ENCODE measurements at places on chromosomes 4 and X.

- DNase-seq, result no peak
Observed at GRCh38 chr4:124632439-124632838, 80.1 kb downstream of the ANKRD50 start.

DNA sequence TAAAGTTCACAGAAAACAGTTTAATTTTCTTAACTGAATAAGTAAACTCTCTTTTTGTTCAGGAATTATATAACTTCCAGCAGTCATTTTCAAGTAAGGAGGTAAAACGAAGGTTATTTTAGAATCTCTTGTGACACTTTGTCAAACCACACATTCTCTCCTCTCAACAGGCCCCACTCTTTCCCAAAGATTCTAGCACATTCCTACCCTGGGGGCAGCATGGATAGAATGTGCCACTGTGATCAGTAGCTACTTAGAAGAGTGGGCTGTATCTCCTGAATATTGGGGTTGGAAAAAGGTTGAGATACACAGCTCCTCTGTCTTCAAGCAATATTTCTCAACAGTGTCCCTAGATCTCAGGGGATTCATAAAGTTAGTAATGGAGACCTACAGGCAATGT is 157.6 kb downstream of the EMCN start:
- no peak for DNase-seq

GRCh38 chr4:76090241-76090691 is 15.8 kb downstream of the ART3 start:
- peak; percentile 68 for DNase-seq

DNA sequence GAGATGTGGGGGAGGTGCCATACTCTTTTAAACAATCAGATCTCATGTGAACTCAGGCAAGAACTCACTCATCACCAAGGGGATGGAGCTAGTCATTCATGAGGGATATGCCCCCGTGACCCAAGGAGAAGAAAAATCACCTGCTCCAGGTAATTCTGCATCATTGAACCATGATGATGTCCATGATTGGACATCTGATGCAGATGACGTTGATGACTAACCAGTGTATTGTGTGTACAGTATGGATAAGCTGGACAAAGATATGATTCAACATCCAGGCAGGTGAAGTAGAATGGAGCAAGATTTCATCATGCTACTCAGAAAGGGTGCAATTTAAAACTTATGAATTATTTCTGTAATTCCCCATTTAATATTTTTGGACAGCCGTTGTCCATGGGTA is 286.4 kb upstream of the SMIM31 start:
- no peak for DNase-seq

GRCh38 chrX:135185795-135186443 is 14.7 kb upstream of the CT55 start:
- peak; percentile 27 for DNase-seq

- peak; percentile 39 for DNase-seq
Observed at GRCh38 chrX:136710325-136710951, 62.5 kb downstream of the CD40LG start.

DNA sequence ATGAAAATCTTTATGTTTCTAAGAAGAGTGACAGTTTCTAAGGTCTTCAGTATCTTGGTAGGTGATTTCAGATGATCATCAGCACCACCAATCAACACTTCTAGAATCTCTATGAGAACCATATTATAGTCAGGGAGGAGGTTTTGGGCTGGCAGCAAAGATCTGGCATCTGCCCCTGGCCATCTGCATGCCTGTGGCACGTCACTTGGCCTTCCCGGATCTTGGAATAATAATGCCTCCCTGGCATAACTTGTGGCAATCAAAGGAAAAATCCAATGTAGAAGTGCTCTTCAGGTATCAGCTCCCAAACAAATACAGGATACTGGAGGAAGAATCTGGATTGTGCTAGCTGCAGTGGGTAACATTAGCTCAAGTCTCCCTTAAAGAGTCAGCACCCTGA is 57.3 kb downstream of the RASL11B start:
- no peak for DNase-seq

GRCh38 chr4:170047771-170048354 is 21.7 kb upstream of the MFAP3L start:
- peak; percentile 42 for DNase-seq

GRCh38 chr4:43360296-43360695 is 467.8 kb downstream of the GRXCR1 start:
- no peak for DNase-seq

DNA sequence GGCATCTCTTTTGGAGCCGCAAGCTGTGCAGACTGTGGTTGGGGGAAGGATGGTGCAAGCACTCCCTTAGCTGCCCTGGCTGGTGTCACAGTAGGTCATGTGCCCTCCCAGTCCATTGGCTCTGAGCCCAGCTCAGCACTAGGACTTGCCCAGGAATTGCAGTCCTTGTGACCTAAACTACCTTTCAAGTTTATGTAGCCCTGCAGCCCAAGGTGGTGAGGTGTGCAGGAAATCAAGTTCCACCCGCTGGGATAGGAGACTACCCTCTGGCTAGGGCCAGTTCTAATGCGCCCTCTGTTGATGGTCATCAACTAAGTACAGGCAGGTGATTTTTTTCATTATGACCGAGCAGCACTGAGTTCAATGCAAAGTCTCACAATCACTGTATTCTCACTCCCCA is 335.2 kb downstream of the UBE2NL start:
- no peak for DNase-seq

- DNase-seq, result no peak
Observed at GRCh38 chrX:48966796-48967579, 4.7 kb downstream of the KCND1 start.

- peak; percentile 61 for DNase-seq
Observed at GRCh38 chr4:2441393-2442174, 22.8 kb downstream of the CFAP99 start.

- DNase-seq, result no peak
Observed at GRCh38 chr4:19831644-19832285, 419.9 kb upstream of the SLIT2 start.

DNA sequence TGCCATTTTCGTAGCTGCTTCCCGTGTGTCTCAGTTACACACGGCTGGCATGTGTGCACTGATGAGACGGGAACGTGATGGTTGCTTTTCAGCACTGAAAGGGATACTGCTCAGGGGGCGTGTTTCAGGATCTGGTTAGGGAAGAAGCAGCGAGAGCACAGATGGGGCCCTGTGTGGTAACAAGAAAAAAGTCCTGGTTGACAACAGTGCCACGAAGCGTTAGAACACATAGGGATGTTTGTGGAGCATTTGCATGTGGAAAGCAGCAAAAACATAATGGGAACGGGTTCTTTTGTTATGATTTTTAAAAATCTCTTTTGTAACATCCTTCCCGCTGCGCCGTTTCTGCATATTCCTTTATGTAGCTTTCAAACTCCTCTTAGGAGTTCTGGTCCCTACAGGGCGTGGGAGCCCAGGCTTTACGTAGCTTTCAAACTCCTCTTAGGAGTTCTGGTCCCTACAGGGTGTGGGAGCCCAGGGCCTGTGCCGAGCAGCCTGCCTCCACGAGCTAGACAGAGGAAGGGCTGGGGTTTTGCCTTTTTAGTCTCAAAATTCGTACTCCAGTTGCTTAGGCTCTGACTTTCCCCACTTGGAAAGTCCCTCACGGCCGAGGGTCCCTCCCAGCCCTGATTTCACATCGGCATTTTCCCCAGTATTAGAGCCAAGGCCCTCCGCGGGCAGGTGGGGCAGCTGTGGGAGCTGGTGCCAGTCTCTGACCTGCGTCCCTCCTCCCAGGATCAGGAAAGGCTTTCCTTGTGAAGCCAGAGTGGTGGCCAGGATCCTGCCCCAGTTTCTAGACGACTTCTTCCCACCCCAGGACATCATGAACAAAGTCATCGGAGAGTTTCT is 11.0 kb upstream of the MSANTD1 start:
- DNase-seq, result no peak

GRCh38 chr4:98352396-98352795 is 91.2 kb downstream of the RAP1GDS1 start:
- no peak for DNase-seq

DNA sequence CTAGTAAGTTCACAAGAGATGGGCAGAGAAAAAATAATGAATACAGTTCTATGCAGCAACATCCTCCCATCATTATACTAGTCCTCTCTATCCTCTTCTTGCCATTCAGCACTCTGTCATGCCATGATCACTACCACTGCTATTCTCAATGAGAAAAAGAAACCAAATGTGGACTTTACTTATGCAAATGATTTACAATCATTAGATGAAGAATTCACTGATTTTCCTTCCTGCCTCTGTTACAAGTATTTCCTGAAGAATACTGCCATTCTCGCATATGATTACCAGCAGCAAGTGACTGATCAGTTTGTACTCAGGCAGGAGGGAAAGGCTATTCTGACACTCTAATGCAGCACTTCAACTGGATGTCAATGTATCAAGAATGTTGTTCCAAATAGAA is 50.3 kb downstream of the WDFY3 start:
- DNase-seq, result no peak

GRCh38 chr4:148961526-148961925 is 519.3 kb upstream of the NR3C2 start:
- DNase-seq, result no peak

DNA sequence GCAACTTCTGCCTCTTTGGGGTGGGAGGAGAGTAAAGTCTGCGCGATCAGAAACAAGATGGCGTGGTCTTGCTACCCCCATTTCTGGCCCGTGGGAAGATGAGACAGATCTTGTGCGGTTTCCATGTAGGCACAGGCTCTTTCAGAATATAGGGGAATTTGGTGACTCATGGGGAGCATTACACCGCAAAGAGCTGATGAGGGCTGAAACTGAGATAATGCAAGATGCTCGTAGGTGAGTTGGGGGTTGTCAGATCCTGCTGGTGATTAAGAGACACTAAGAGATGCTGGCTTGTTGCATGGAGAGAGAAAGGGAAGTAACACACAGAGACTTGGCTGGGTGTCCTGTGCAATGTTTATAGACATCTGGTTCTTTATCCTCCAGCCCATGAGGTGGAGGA is 1.5 kb downstream of the EVC start:
- no peak for DNase-seq

DNA sequence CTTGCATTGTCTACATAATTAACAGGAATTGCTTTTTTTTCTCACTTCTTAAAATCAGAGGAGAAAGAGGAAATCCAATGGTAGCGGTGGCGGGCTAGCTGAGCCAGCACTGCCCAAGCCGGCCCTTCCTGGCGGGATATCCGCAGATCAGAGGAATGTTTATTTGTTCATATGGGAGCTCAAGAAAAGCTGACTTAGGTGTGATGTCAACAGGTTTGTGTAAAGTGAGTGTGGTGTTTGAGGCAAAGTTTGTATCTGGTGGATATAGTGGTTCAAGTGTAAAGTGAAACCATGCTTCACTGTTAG is 466 bp upstream of the SLC39A8 start:
- DNase-seq, result no peak

GRCh38 chr4:108030332-108030731 is 40.6 kb downstream of the HADH start:
- peak; percentile 7 for DNase-seq

DNA sequence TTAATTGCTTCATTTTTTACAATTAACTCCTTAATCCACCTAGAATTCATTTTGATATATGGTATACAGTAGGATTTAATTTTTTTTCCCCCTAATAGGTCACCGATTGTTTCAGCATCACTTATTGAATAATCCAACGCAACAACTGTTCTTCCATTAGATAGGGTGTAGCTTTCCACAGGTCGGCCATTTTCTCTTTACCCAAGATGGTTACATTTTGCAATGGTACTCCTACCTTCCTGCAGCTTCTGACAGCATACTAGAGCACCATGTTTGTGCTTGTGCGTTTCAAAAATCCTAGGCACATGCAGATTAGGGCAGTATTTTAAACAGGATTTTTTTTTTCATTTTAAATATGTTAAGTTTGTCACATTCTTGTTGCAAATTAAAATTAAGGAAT is 2.3 kb downstream of the LINC00632 start:
- DNase-seq, result no peak

DNA sequence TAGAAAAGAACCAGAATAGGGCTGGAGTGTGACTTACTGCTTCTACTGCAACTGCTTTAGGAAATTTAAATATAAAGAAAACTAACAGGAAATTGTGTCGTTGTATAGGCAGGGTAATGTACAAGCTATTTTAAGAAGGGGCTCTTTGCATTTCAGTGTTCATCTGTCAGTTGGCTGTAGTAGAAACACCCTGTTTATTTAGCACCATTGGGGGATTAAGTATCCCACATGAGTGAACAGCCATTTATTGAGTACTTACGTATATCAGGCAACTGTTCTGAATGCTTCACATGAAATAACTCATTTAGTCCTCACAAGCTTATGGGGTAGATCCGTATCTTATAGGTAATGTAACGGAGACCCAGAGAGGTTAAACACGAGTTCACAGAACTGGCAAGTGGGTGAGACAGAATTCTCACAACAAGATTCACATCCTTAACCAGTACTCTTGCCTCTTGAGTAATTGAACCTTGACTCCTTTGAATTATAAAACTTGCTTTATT is 23.9 kb downstream of the STIM2 start:
- peak; percentile 69 for DNase-seq

DNA sequence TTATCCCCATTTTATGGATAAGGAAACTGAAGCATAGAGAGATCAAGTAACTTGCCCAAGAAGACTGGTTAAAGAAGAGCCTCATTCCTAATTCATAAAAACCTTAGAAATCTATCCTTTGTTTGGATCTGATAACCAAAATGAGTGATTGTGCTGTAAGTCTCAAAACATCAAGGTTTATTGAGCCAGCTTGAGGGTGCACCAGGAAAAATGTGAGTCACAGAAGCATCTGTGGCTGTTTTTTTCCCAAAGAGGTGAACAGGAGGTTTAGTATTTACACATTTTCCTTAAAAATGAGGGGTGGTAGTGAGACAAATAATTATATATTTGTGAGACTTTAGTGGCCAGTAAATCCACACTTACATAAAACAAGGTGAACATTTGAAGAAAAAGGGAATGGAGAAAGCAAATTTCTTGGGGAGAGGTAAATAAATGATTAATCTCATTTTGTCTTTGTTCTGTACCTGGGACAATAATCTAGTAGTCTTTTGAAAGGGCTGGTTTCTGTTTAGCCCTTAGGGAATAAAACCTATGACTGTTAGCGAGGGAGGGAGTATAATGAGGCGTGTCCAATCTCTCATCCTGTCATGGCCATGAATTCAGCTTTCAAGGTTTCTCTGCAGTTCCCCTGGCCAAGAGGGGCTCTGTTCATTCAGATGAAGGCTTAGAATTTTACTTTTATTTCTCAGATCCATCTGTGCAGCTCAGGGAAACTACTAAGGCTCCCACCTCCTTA is 12.2 kb upstream of the FMR1 start:
- no peak for DNase-seq

GRCh38 chr4:54802336-54802735 is 144.6 kb downstream of the KIT start:
- DNase-seq, result no peak

DNA sequence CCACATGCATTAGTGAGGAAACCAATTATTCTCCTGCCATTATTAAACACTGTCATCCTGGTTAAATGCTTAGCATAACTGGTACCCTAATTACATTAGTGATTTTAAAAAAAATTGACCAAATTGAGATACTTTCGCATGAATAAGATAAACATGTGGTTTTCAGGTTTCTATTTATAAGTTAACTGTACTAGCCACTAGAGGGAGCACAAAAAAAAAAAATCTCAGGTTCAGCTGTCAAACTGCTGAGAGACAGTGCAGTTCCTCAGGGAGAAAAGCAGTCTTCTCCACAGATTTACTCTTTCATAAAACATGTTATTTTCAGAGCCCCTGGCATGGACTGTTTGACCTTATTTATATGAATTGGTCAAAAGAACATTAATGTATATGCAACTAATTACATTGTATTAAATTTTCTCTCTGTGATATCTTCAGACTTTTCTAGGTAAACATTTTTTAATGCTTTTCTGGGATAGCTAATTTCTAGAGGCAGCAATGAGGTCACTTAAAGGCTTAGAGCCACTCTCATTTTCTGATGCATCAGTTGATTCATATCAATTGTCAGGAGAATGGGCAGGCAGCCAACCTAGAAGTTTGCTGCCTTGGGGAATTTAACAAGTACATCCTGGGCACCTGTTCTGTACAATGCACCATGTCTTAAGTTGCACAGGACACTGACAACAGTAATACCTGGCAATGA is 167.5 kb downstream of the CDS1 start:
- DNase-seq, result peak; percentile 4

Data from naive B cell (primary cell).